Uterus (tissue), 4 donors: ENCODE measurements at places on chromosomes 1 and 21. TPM values are rescaled to one million over a fixed set of nuclear protein-coding genes. Genes with fewer than 3 reads are reported as not detected.

DNA sequence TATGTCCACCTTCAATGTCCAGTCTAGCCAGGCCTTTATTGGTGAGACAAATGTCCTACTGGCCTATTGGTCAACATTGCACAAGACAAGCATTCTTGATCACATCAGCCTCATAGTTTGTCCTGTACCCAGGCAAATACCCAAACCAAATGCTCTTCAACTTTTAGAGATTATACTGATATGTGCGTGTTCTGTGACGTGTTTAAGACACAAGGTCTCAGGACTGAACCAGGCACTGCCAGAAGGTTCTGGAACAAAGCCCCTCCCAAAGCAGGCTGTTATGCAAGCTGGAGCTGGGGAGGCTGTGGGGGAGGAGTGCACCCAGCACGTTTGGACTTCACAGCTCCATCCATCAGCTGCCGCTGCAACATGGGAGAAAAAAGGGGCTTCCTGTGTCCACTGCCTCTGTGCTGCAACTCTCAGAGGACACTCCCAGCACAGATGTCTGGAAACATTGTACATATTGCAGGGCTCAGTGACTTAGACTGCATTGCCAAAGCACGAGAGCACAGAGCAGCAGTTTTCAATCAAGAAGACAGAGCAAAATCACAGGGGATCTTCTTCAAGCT, 45.9 kb downstream of the NID1 start:
- peak overlapping the region; percentile 88 for H3K27ac ChIP-seq
- no peaks in the 10 kb centered on the region for H3K27me3 ChIP-seq
- peak; percentile 90 for DNase-seq
- no peaks in the 10 kb centered on the region for H3K4me1 ChIP-seq
- no peak overlapping the region for H3K4me3 ChIP-seq

DNA sequence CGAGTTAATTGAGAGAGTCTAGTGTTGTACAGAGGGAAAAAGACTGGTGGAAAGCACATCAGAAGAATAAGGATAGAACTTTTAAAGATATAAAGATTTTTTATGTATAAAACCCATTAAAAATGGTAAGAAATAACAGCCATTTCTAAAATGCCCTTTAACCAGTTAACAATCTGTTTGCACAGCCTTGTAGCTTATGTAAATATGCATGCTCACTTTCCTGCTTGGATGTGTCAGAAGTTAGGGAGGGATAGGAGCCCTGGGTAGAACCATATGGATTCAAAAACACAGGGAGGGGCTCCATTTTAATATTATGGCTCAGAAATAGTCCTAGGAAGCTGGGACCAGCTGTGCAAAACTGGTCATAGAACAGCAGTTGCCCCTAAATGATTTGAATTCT, 4.5 kb upstream of the EDEM3 start:
- no peaks in the 10 kb centered on the region for H3K27me3 ChIP-seq
- no peak overlapping the region for H3K4me3 ChIP-seq
- H3K36me3 ChIP-seq = no peaks in the 10 kb centered on the region
- H3K4me1 ChIP-seq = no peaks in the 10 kb centered on the region

DNA sequence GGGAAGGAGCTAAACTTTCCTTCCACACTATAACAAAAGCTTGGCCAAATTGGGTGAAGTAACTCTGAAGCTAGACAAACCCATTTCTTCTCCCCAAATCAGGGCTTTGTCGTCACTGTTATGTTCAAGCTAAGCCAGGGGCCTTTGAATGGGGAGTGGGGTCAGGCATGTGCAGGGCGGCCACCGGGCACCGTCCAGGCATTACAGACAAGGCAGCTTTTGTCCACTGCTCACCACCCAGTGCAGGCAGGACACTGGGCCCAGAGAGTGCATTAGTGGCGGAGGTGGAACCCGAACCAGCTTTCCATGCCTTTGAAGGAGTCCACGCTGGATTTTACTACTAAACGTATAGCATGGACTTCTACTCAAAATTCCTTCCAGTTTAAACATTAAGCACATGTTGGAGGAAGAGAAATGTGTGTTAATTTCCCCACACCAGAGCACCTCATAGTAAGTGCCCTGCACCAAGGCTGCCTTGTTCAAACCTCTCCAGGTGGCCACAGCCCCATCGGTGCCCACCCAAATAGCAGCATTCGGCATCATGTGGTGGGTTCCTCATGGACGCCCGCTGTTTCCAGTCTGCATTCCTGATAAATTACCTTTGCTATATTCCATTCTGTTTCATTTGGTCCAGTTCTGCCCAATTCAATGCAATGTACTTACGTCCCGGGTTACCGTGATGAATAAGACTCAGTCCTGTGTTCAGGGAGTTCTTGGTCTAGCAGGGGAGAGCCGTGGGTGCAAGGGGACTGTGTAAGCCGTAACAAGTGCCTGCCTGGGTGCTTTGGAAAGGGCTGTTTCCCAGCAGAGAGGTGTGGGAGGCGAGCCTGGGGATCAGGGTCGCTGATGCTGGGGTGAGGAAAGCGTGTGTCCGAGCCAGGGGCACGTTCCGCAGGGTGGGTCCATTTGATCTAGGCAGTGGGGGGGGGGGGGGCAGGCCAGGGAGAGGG, 1.6 kb downstream of the UBASH3A start:
- DNase-seq = no peak
- H3K4me1 ChIP-seq = no peaks in the 10 kb centered on the region
- no peaks in the 10 kb centered on the region for H3K36me3 ChIP-seq
- no peak overlapping the region for H3K4me3 ChIP-seq

DNA sequence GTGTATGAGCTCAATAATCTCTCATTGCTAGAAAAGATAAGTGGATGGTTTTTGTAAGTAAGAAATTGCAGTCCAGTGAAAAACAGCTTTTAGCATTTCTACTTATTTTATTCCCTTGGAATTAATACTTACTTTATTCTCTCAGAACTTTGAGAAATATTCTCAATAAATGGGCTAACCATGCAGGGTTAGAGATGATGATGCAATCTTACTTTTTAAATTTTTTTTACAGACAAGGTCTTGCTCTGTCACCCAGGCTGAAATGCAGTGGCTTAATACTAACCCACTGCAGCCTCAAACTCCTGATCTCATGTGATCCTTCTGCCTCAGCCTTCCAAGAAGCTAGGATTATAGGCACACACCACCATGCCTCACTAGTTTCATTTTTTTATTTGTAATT, 440.8 kb upstream of the ZP4 start:
- no peaks in the 10 kb centered on the region for H3K27me3 ChIP-seq
- H3K4me3 ChIP-seq = no peak overlapping the region
- H3K4me1 ChIP-seq = no peaks in the 10 kb centered on the region
- H3K36me3 ChIP-seq = no peaks in the 10 kb centered on the region

DNA sequence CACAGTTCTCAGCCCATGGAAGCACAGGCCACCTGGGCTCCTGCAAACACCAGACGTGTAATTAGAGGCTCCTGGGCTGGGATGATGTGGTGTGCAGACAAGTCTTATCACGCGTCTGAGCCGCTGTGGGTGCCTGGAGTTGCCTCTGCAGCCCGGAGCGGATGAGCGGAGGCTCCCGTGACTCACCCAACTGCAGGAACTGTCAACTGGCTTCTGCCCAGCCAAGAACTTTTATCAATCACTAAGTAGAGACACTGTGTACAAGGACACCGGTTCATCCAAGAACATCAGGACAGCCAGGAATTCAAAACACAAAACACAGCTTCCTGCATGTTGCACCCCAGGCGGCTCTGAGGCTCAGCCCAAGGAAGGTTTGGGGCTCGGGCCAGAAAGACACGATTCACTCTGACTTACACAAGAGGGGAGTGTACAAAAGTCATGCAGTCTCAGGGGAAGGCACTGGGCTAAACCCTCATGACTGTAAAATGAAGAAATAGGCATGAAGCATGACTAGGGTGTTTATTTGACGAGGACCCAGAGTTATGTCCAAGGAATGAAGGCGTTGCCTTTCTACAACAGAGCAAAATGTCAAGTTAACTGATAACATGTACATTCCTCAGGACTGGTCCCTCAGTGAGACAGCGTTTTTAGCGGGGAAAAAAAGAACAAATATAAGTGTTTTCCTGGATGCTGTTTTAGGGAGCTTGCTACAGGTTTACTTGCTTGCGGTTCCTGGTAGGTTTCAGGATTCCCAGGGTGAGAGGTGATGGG, 21.1 kb downstream of the ERRFI1 start:
- H3K27me3 ChIP-seq = no peaks in the 10 kb centered on the region
- peak; percentile 96 for DNase-seq
- H3K36me3 ChIP-seq = no peaks in the 10 kb centered on the region
- H3K4me3 ChIP-seq = no peak overlapping the region
- H3K27ac ChIP-seq = peak overlapping the region; percentile 78

DNA sequence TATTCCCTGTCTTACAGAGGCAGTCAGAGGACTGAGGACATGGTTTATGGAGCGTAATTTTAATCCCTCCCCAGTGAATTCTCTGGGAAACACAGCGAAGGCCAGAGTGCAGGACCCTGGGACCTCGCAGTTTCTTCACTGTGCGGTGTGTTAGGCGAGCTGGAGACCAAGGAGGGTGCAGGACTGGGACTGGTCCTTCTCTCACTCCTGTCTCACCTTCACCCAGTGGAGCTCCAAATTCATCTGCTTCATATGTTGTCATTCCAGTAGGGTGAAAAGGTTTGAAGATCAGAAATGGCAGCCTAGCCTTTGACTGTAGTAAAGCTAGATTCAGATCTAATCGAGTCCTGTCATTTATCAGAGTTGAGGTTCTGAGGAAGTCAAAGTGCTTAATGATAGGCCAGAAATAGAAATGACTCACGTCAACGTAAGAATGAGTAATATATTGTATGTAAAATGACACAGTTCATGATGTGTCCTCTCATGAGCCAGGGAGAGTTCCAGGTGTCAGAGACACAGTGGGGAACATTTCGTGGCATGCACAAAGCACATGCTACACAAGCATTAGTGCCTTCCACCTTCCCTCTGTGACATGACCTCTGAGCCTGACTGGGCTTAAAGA, 647.5 kb downstream of the SMYD3 start:
- H3K27ac ChIP-seq = no peak overlapping the region
- no peaks in the 10 kb centered on the region for H3K27me3 ChIP-seq
- no peaks in the 10 kb centered on the region for H3K36me3 ChIP-seq
- no peak overlapping the region for H3K4me3 ChIP-seq
- DNase-seq = no peak

DNA sequence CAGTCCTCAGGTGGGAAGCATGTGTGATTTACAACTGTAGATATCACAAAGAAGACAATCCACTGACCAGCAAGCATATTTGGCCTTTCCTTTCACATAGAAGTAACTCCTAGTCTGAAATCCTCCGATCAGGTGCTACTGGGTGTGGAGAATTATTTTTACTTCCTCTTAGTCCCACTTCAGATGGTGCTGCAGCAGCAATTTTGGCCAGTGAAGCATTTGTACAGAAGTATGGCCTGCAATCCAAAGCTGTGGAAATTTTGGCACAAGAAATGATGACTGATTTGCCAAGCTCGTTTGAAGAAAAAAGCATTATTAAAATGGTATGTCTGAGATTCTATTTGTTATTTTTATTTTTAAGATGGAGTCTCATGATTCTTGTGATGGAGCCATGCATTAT, 51.0 kb downstream of the SCP2 start:
- no peaks in the 10 kb centered on the region for H3K27me3 ChIP-seq
- H3K27ac ChIP-seq = no peak overlapping the region
- no peaks in the 10 kb centered on the region for H3K4me1 ChIP-seq
- no peak overlapping the region for H3K4me3 ChIP-seq
- no peak for DNase-seq
- H3K36me3 ChIP-seq = no peaks in the 10 kb centered on the region

- H3K4me3 ChIP-seq = no peak overlapping the region
- no peak overlapping the region for H3K27ac ChIP-seq
- H3K36me3 ChIP-seq = no peaks in the 10 kb centered on the region
- no peaks in the 10 kb centered on the region for H3K4me1 ChIP-seq
Observed at GRCh38 chr1:77594366-77595112, 87.9 kb downstream of the ZZZ3 start.

DNA sequence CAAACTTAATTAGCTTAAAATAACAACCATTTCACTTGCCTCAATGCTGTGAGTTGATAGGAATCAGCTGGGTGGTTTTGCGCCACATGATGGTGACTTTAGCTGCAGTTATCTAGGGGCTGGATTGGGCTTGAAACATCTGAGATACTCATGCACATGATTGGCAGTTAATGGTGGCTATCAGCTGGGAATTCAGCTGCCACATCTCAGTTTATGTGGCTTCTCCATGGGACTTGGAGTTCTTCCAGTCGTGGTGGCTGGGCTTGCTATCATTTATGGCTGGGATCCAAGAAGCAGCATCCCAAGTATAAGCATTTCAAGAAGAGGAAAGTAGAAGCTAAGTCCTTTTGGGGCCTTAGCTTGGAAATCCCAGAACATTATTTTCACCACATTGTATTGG, 36.4 kb downstream of the PDC start:
- no peak overlapping the region for H3K27ac ChIP-seq
- no peaks in the 10 kb centered on the region for H3K27me3 ChIP-seq
- no peaks in the 10 kb centered on the region for H3K4me1 ChIP-seq
- no peaks in the 10 kb centered on the region for H3K36me3 ChIP-seq

DNA sequence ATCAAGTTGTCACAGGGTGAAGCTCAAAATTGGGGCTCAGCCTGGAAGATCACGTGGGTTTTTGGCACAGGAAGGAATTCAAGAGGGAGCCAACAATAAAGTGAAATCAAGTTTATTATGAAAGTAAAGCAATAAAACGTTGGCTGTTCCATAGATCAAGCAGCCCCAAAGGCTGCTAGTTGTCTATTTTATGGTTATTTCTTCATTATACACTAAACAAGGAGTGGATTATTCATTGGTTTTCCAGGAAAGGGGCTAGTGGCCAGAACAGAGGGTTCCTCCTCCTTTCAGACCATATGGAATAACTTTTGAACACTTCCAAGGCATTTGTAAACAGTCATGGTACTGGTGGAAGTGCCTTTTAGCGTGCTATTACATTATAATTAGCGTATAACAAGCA, 723.5 kb upstream of the ADAMTS5 start:
- no peaks in the 10 kb centered on the region for H3K4me1 ChIP-seq
- no peaks in the 10 kb centered on the region for H3K36me3 ChIP-seq
- no peak overlapping the region for H3K4me3 ChIP-seq
- no peaks in the 10 kb centered on the region for H3K27me3 ChIP-seq

DNA sequence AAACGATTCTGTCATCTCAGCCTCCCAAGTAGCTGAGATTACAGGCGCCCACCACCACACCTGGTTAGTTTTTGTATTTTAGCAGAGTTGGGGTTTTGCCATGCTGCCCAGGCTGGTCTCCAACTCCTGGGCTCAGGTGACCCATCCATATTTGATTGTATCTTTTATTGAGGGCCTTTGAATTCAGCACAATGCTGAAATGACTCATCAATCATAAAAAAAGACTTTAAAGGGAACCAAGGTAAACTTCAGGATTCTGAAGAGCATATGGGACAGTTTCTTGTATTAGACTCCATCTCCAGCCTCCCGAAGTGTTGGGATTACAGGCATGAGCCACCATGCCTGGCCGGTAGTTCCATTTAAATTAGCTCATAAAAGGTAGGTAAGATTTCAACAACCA, 232.2 kb downstream of the SETD4 start:
- H3K27ac ChIP-seq = no peak overlapping the region
- no peak overlapping the region for H3K4me3 ChIP-seq
- no peaks in the 10 kb centered on the region for H3K4me1 ChIP-seq
- no peaks in the 10 kb centered on the region for H3K36me3 ChIP-seq

- H3K27me3 ChIP-seq = no peaks in the 10 kb centered on the region
- no peaks in the 10 kb centered on the region for H3K36me3 ChIP-seq
- H3K4me1 ChIP-seq = peaks cover 9% of the 10 kb centered on the region
- no peak overlapping the region for H3K27ac ChIP-seq
Observed at GRCh38 chr21:44778499-44778911, 23.1 kb downstream of the UBE2G2 start.

Gene LRRC38
- total RNA-seq = not detected

Gene SLAMF6
- total RNA-seq = 0.48 TPM

Gene ADAMTSL4
- 133 TPM for total RNA-seq

Gene LAPTM5
- 6.1 TPM for total RNA-seq

Gene SLC25A34
- total RNA-seq = 2.1 TPM

Gene PLA2G2D
- total RNA-seq = not detected

Gene RNU1-1
- total RNA-seq = 2,125 TPM

Gene B4GALT2
- total RNA-seq = 45.8 TPM
